ENCODE measurements at places on chromosomes 1 and 21.
A peak's percentile ranks its signal among the peaks of the same experiment; 100 is the strongest.

DNA sequence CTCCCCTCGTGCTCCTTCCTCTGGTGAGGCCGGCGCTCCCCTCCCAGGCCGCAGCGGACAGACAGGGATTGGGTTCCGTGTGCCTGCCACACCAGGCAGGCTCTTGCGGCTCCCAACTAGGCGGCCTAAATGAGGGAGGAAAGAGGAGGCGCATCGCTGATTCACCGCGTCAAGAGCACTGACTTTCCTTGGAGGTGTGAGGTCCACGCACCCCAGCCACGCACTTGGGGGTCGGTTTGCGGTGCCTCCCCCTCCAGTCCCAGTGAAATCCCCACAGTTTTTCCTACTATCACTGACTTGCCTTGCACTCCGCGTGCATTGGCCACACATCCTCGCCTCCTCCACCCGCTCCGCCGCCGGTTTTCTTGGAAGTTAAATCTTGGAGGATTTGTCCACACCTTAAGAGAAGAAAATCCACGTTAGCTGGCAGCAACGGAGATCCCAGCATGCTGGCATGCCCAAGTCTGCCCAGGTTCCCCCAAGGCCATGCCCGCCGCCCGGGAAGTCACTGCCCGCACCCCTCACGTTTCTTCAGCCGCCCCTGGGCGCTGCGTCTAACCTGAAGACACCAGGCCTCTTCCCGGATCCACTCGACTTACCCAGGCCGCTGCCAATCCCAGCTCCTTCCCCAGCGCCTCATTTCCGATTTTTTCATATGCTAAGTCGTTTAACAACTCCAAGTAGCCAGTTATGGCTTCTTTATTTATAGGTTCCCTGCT, 1.1 kb upstream of the FOXD3 start:
- peak; percentile 31 for DNase-seq
- no peaks in the 10 kb centered on the region for H3K36me3 ChIP-seq
- no peak overlapping the region for H3K4me3 ChIP-seq
- no peak overlapping the region for H3K27ac ChIP-seq
- H3K4me1 ChIP-seq: peaks cover 53% of the 10 kb centered on the region

GRCh38 chr1:174819596-174819995, 180.2 kb upstream of the CACYBP start:
- no peaks in the 10 kb centered on the region for H3K27me3 ChIP-seq
- no peak for DNase-seq
- peaks cover 2% of the 10 kb centered on the region for H3K36me3 ChIP-seq
- H3K4me3 ChIP-seq: no peak overlapping the region
- H3K27ac ChIP-seq: no peak overlapping the region

DNA sequence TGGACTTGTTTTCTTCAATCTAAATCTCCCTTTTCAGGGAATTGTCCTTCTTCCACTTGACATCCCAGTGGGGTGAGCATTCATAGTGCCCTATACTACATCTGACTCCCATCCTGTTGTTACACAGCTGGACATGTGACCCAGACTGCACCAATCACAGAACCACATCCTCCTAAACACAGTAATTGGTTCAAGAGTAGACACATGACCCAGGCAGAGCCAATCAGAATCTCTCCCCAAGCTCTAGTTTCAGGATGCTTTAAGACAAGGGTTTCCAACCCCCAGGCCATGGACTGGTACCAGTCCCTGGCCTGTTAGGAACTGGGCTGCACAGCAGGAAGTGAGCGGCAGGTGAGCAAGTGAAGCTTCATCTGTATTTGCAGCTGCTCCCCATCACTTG, 5.6 kb upstream of the DDOST start:
- H3K36me3 ChIP-seq: no peaks in the 10 kb centered on the region
- H3K4me1 ChIP-seq: peaks cover 9% of the 10 kb centered on the region
- no peak overlapping the region for H3K27ac ChIP-seq
- H3K27me3 ChIP-seq: no peaks in the 10 kb centered on the region

GRCh38 chr1:10908266-10908665, 104.2 kb upstream of the TARDBP start:
- H3K4me1 ChIP-seq: peaks cover 56% of the 10 kb centered on the region
- H3K27me3 ChIP-seq: no peaks in the 10 kb centered on the region
- no peak for DNase-seq
- no peak overlapping the region for H3K4me3 ChIP-seq
- no peak overlapping the region for H3K27ac ChIP-seq

DNA sequence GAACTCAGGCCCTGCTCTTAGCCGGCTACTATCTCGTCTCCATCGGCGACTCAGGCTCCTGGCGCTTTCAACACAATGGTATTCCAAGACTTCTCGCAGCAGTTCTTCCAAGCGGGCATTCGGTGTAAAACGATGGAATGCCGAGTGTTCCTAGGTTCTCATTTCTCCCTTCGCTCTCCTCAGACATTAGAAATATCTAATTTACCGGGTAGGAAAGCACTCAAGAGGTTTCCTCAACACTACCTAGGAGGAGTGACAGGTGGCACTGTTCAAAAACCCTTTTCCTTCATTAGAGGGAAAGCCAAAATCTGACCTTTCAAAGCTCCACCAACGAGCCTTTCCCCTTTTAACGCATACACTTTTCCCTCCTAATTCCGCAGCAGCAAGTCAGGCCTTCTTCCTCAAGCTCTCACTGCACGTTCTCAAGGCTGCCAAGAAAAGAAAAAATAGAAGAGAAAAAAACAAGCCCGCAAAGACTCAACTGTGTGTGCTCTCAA, 601 bp downstream of the UBE2G2 start:
- peaks cover 20% of the 10 kb centered on the region for H3K4me1 ChIP-seq
- DNase-seq: no peak
- no peaks in the 10 kb centered on the region for H3K27me3 ChIP-seq
- no peak overlapping the region for H3K27ac ChIP-seq
- peak overlapping the region; percentile 90 for H3K4me3 ChIP-seq

DNA sequence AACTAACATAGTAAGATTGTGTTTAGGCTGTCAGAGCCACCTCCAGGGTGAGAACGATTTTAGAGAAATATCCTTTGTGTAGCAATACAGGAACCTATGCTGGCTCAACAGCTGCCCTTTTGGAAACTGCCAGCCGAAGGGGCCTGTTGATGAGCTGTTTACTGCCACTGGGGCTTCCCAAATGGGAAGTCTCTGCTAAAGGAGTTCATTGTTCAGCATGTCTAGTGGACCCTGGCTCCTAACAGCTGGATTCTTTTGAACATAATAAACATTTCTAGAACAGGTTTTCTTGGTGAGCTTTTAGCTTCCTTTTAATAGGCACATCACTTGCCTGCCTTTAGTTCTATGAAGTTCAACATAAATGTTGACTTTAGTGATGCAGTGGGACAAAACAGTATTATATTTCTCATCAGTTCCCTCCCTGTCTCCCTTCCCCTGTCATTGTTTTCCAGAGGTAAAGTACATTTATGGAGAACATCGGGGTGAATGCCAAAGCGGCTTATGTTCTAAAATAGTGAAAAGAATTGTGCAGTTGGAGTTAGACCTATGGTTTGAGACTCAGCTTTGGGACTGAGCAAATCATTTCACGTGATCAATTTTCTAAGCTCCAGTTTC, 57.4 kb downstream of the UCK2 start:
- H3K4me3 ChIP-seq: no peak overlapping the region
- H3K36me3 ChIP-seq: no peaks in the 10 kb centered on the region
- no peak overlapping the region for H3K27ac ChIP-seq
- DNase-seq: no peak

DNA sequence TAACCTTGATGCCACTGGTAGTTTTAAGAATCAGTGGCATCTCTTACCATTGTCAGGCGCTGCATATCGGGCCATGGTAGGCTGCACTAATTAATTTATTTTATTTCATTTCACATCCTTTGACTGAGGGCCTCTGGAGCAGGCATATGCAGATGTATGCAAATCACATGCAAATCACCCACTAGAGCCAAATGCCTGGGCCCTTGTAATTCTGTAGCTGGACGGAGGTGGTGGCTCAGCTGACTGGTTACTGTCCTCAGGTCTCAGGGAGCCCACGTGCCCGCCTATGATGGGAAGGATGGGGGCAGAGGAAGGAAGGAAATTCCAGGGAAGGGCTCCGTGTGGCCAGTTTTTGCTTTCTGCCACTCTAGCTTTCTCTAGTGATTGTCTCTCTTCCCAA, 122.7 kb downstream of the IGSF21 start:
- no peak overlapping the region for H3K27ac ChIP-seq
- H3K4me3 ChIP-seq: no peak overlapping the region
- no peaks in the 10 kb centered on the region for H3K36me3 ChIP-seq
- no peaks in the 10 kb centered on the region for H3K4me1 ChIP-seq

- H3K27me3 ChIP-seq: peaks cover 2% of the 10 kb centered on the region
- no peak overlapping the region for H3K27ac ChIP-seq
- no peaks in the 10 kb centered on the region for H3K36me3 ChIP-seq
- H3K4me3 ChIP-seq: no peak overlapping the region
- no peak for DNase-seq
- H3K4me1 ChIP-seq: no peaks in the 10 kb centered on the region
Observed at GRCh38 chr1:2861988-2862813, 60.7 kb upstream of the TTC34 start.

- H3K27me3 ChIP-seq: no peaks in the 10 kb centered on the region
- H3K27ac ChIP-seq: no peak overlapping the region
- no peak for DNase-seq
- H3K4me3 ChIP-seq: no peak overlapping the region
- no peaks in the 10 kb centered on the region for H3K4me1 ChIP-seq
Observed at GRCh38 chr1:75765697-75766355, 20.2 kb upstream of the RABGGTB start.

- peaks cover 4% of the 10 kb centered on the region for H3K27me3 ChIP-seq
- no peaks in the 10 kb centered on the region for H3K36me3 ChIP-seq
- no peak overlapping the region for H3K27ac ChIP-seq
- DNase-seq: peak; percentile 37
Observed at GRCh38 chr1:64499966-64500365, 30.0 kb downstream of the CACHD1 start.

GRCh38 chr1:25210728-25211127, 21.6 kb downstream of the SYF2 start:
- no peak overlapping the region for H3K27ac ChIP-seq
- no peak overlapping the region for H3K4me3 ChIP-seq
- no peaks in the 10 kb centered on the region for H3K36me3 ChIP-seq
- no peaks in the 10 kb centered on the region for H3K27me3 ChIP-seq

- no peak for DNase-seq
- H3K27ac ChIP-seq: no peak overlapping the region
- H3K36me3 ChIP-seq: no peaks in the 10 kb centered on the region
- H3K4me1 ChIP-seq: no peaks in the 10 kb centered on the region
- no peaks in the 10 kb centered on the region for H3K27me3 ChIP-seq
Observed at GRCh38 chr1:172993640-172994039, 57.1 kb downstream of the TNFSF18 start.

- no peak overlapping the region for H3K4me3 ChIP-seq
- no peaks in the 10 kb centered on the region for H3K27me3 ChIP-seq
- H3K36me3 ChIP-seq: peaks cover 7% of the 10 kb centered on the region
Observed at GRCh38 chr1:93081716-93082115, 2.6 kb downstream of the MTF2 start.

DNA sequence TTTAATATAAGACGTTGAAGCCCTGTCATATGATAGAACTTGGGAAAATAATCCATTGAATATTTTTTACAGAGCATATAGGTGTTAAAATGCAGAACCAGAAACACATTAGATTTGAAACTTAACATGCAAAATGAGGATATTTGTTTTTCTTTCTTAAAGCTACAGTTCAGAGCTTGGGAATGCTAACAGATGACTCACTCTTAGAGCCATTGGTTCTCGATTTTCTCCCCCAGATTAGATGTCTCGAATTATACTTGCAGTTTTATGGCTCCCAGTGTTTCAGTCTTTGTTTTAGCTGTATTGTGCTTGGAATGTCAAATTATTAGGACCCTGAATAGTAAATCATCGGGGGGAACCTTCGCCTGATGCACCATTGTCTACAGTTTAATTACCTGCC, 575.7 kb upstream of the ZP4 start:
- H3K27me3 ChIP-seq: no peaks in the 10 kb centered on the region
- no peak overlapping the region for H3K4me3 ChIP-seq
- no peak for DNase-seq
- H3K36me3 ChIP-seq: no peaks in the 10 kb centered on the region

DNA sequence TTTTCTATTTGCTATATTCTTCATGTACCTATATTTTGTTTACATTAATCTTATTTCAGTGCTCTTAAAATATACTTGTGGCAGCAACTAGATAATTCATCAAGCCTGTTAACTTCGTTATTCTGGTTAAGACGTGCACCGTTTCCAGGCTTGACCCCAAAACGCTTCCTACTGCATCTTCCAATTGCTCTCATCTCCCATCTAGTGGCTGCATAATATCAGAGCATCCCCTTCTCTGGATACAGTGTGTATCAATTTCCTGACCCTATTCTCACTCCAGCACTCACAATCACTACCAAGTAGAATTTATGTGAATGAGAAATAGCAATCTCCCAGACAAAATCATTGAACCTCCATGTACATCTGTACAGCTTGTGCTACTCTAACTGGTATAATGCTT, 1280.3 kb upstream of the B3GALT2 start:
- H3K27ac ChIP-seq: no peak overlapping the region
- no peak overlapping the region for H3K4me3 ChIP-seq
- DNase-seq: no peak
- no peaks in the 10 kb centered on the region for H3K27me3 ChIP-seq
- H3K4me1 ChIP-seq: no peaks in the 10 kb centered on the region

- DNase-seq: no peak
- H3K27me3 ChIP-seq: no peaks in the 10 kb centered on the region
- H3K27ac ChIP-seq: no peak overlapping the region
- H3K36me3 ChIP-seq: peaks cover 70% of the 10 kb centered on the region
- H3K4me1 ChIP-seq: peaks cover 41% of the 10 kb centered on the region
Observed at GRCh38 chr1:64866689-64867088, 99.7 kb downstream of the JAK1 start.

GRCh38 chr1:226882631-226883409, 12.4 kb downstream of the PSEN2 start:
- no peaks in the 10 kb centered on the region for H3K27me3 ChIP-seq
- H3K4me3 ChIP-seq: peak overlapping the region; percentile 26
- DNase-seq: no peak
- peaks cover 2% of the 10 kb centered on the region for H3K36me3 ChIP-seq
- H3K27ac ChIP-seq: peak overlapping the region; percentile 87
- H3K4me1 ChIP-seq: peaks cover 44% of the 10 kb centered on the region

DNA sequence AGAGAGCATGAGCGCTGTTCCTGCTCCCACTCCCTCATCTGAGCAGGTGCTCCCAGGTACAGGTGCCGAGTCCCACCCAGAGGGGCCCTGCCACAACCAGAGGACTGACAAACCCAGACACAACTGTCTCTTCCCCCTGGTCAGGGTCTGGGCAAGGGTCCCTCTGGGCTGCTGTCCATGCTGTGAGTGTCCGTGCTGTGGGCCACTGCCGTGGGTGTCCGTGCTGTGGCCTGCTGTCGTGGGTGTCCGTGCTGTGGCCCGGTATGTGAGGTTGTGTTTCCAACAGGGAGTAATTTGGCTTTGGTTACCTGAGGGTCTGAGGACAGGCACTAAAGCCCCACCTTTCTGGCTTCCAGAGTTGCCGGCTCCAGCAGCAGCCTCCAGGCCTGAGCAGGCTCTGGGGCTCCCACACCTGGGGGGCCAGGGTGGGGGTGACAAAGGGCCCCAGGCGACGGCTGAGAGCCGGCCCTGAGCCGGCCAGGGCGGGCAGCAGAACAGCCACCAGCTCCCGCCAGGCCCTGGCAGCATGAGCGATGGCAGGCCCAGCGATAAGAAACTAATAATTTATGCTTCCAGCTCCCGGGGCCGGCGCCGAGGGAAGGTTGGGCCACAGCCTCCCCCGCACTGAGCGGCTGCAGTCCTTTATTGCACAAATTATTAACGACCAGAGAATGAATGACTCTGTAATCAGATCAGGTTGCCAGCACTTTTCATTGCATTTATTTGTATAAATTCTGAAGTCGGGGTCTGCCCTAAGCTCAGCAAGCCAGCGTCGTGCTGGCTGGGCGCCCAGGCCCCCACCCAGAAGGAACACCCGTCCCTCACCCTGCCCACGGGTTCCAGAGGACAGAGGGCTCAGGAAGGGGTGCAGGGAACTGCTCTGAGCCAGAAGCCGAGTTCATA, 7.3 kb upstream of the SAMD11 start:
- H3K4me1 ChIP-seq: peaks cover 11% of the 10 kb centered on the region
- H3K27ac ChIP-seq: no peak overlapping the region
- H3K36me3 ChIP-seq: no peaks in the 10 kb centered on the region
- H3K4me3 ChIP-seq: no peak overlapping the region
- H3K27me3 ChIP-seq: peaks cover 16% of the 10 kb centered on the region
- no peak for DNase-seq
